Fibroblast of lung (primary cell): ENCODE measurements at places on chromosomes 16 and 17. TPM values are rescaled to one million over a fixed set of nuclear protein-coding genes. Genes with fewer than 3 reads are reported as not detected.
A peak's percentile ranks its signal among the peaks of the same experiment; 100 is the strongest.

Gene GNGT2
- polyA plus RNA-seq = 3.7 TPM in 1 of 2 replicates, not detected in the other

GRCh38 chr16:83305092-83305491 is 502.7 kb upstream of the HSBP1 start:
- peak; percentile 79 for DNase-seq

DNA sequence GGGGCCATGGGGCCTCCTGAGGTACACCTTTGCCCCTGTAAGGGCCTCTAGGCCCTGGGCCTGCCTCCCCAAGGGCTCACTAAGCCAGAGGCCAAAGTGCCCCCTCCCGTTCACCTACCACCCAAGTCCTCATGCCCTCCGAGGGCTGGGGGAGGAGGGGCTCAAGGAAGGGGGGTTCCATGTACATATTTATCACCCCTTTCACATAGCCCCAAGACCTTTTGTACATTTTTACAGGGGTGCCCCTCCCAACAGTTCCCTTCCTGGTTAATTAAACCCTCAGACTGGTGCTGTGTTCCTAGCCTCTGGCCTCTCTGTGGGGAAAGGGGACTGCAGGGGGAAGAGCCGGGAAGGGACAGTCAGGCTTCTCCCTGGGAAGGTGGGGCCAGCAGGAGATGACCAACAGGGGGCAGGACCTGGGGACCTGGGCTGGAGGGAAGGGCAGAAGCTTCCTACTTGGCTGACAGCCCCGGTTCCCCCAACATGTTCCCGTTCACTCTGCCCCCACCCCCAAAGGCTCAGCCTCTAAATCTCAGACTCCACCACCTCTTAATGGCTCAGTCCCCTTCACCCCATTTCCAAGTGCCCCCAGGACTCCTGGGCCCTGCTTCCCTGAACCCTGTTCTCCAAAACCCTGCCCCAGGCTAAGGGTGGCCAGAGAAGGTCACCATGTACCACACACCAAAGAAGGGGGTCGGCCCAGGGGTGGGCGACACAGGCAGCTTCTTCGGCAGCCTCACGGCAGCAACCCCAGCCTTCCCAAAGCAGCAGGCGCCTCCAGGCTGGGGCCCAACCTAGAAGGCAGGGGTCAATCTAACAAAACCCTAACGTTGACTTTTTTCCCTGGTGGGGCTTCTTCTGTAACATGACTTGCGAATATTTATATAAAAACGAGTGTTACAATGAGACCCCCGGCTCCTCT is 11.9 kb downstream of the FBRS start:
- no peak for DNase-seq

DNA sequence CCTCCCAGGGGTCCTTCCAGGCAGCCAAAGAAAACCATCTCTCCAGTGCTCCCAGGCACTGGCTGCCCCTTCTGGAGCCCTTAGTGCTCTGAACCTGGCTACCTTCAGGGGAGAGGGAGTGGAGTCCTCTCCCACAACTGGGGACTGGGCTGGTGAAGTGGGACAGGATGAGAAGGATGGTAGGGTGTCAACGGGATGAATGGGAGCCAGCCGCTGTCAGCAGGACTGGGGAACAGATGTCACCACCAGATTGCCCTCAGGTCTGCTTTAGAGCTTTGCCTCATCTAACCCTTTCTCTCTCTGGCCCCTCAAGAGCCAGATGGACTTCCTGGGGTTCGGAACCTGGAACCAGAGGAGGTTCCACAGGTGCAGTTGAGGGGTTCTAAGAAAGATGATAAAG is 488 bp upstream of the SEBOX start:
- no peak for DNase-seq

DNA sequence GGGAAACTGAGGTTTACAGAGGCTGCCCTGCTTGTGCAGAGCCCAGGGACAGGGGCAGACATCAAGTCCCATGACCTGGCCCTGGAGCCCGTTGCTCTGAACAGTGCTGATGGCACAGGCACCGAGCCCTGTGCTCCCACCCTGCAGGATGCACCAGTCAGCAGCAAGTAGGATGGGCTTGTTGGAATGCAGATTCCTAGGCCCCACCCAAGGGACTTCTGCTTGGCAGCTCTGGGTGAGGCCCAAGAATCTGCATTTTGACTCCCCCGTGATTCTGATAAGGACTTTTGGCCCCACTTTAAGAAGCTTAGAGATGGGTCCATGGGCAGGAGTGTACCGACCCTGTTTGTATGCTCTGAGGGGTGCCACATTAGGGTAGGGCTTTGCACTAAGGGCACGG is 23.3 kb downstream of the LASP1 start:
- no peak for DNase-seq

DNA sequence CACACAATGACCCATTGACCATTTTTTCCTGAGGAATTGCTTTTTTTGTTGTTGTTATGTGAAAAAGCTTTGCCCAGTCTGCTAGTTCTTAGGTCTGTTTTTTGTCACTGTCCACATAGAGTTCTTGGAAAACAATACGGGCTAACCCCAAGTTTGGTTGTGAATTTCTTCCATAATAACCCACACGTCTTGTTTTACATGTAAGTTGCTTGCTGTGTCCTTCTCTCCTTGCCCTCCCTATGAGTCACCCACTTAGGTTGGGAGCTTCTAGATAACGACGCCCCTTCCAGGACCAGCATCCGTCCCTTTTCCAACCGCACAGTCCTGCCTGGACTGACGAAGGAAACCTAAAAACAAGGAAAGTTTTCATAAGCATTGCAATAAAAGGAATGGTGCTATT is 175.3 kb upstream of the HS3ST3A1 start:
- no peak for DNase-seq

- peak; percentile 9 for DNase-seq
Observed at GRCh38 chr16:75593825-75594820, 27.9 kb downstream of the GABARAPL2 start.

GRCh38 chr16:80346111-80346632 is 194.6 kb upstream of the DYNLRB2 start:
- peak; percentile 14 for DNase-seq

DNA sequence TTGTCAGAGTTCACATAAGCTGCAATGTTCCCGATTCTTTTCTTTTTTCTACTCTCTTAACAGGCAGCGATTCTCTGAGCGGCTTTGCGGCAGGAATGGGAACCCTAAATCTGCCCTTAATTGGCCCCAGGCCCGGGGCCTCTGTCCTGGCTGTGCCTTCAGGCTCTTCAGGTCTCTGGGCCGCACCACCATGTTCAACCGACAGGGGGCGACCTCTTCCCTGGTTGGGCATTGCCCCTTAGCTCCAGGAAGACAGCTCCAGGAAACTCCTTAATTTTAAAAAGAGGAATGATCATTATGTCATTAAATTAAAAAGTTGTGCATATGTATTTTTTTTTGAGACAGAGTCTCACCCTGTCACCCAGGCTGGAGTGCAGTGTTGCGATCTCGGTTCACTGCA is 20.3 kb downstream of the CACNG5 start:
- DNase-seq = no peak

GRCh38 chr17:61457226-61457983 is 5.2 kb downstream of the TBX4 start:
- DNase-seq = no peak

- no peak for DNase-seq
Observed at GRCh38 chr16:84069540-84069939, 26.9 kb upstream of the SLC38A8 start.

- DNase-seq = peak; percentile 10
Observed at GRCh38 chr17:29407856-29408255, 17.7 kb downstream of the TAOK1 start.

DNA sequence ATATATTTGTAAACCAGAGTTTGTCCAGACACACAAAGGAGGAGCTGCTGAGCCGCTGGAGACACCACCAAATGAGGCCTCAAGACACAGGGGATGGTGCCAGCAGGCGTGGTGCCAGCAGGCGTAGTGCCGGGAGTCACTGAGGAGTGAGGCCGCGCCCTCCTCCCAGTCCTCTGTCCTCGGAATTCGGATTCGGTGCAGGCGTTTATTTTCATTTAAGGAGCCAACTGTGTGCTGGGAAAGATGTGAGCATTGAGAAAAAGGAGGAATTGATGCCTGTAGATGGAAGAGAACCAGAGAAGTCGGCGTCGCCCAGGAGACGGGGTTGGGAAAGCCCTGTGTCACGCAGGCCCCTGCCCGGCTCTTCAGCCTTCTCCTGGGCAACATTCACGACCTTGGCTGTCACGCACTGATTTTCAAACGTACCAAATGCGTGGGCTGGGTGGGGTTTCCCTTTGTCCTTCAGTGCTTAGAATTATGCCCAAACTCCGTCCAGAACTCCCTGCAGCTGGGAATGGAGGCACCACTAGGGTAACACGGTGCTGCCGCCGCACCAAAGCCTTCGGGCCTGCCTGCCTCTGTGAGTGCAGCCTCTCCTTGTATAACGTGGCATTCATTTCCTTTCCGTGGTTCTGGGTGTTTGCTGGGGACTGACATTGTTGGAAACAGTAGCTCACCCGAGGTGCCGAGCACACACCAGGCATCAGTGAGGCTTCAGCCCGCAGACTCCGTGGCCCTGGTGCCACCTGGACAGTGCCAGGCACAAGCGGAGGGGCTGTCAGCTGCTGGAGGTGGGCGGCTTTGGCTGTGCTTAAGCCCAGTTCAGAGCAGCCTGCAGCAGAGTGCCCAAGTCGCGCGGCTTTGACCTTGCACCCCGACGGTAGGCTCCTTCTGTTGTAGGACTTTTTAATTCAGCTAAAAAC is 49.0 kb upstream of the CHMP6 start:
- DNase-seq = peak; percentile 84
